NCI-H774 (cell line): ENCODE measurements at places on chromosomes 2 and 18.

DNA sequence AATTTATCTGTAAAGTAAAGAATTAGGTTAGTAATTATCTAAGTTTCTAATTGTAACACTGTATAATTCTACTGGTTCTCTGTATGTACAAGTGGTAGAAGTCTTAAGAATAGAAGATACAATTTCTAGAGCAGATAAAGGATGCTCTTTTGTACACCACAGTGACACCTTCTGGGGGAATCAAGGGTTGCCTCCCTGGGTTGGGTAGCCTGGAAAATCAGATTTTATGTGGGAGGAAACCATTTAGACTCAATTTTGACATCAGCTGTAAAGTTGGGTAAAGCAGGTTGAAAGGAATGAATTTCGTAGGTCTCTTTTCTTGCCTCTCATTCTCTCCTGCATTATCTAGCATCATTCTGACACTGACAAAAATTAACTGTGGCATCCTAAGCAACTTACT lies 354.8 kb downstream of the DCC start:
- no peak for DNase-seq

DNA sequence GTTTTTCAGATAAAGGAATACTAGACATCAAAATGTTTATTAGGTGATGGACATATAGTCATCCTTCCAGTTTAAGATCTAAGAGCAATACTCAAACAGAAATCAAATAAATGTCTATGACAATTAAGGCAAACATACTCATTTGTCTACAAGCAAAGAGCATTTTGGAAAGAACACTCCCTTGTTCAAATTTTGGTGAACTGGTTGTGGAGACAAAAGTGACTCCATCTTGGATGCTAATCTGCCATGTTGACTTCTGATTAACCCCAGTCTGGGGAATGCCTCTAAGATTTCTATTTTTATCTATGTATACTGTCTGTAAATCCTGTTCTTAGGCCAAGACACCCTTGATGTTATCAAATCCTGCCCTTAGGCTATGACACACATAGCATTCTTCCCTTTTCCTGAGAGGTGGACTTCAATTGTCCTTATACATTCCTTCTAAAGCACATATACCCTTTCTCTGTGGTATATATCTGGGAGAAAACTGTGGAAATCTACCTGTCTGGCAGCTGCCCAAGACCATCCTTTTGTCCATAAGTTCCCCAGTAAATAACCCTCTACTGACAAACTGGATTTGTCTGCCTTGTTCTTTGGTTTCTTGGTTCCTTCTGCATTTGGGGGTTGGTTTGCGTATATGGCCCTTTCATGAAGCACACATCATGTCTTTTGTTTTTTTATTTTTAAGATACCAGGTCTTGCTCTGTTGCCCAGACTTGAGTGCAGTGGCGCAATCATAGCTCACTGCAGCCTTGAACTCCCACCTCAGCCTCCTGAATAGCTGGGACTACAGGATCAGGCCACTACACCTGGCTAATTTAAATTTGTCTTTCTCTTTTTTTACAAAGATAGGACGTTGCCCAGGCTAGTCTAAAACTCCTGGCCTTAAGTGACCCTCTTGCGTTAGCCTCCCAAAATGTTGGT lies 12.5 kb upstream of the PLEKHM3 start:
- no peak for DNase-seq

DNA sequence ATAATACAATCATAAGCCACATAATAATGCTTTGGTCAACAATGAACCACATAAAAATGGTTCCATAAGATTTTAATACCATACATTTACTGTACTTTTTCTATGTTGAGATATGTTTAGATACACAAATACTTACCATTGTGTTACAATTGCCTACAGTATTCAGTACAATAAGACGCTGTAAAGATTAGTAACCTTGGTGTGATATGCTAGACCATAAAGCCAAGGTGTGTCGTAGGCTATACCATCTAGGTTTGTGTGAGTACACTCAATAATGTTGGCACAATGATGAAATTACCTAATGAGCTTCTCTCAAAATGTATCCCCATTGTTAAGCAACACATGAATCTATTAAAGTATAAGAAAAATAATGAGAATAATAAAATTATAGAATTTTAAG lies 662.3 kb downstream of the SATB2 start:
- no peak for DNase-seq

GRCh38 chr2:59903994-59904544 lies 649.4 kb downstream of the BCL11A start:
- DNase-seq: no peak

DNA sequence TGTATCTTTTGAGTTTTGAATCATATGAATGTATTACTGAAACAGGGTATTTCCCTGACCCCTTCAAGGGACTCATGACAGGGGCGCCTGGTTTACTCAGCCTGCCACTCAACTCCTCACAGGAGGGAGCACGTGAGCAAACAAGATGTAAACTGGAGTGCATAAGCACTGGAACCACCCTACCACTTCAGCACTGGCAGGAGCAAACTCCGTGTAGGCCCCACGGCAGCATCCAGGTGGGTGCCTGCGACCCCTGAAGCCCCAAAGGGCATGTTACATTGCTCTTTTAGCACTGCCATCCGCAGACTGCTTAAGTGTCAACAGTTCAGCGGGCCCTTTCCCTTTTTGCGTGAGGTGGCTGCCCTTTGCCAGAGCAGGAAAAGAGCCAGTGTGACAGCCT lies 8.2 kb upstream of the DAPL1 start:
- no peak for DNase-seq

GRCh38 chr2:106057206-106057605 lies 136.9 kb downstream of the UXS1 start:
- no peak for DNase-seq

DNA sequence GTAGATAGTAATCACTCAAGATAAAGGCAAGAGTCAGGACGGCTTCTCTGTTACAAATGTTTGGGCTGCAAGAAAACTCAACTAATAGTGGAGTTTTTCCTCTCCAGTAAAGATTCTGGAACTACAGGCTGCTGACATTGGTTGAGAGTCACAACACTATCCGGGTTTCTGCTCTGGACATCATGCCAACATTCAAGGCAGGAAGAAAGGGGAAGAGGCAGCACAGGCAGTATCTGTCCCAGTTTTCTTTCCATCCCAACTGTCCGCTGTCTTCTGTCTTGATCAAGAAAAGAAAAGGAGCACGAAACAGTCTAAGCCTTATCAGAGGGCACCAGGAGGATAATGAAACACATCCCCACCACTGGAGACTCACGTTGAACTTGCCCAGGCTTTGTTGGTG lies 132.1 kb downstream of the MAIP1 start:
- no peak for DNase-seq

DNA sequence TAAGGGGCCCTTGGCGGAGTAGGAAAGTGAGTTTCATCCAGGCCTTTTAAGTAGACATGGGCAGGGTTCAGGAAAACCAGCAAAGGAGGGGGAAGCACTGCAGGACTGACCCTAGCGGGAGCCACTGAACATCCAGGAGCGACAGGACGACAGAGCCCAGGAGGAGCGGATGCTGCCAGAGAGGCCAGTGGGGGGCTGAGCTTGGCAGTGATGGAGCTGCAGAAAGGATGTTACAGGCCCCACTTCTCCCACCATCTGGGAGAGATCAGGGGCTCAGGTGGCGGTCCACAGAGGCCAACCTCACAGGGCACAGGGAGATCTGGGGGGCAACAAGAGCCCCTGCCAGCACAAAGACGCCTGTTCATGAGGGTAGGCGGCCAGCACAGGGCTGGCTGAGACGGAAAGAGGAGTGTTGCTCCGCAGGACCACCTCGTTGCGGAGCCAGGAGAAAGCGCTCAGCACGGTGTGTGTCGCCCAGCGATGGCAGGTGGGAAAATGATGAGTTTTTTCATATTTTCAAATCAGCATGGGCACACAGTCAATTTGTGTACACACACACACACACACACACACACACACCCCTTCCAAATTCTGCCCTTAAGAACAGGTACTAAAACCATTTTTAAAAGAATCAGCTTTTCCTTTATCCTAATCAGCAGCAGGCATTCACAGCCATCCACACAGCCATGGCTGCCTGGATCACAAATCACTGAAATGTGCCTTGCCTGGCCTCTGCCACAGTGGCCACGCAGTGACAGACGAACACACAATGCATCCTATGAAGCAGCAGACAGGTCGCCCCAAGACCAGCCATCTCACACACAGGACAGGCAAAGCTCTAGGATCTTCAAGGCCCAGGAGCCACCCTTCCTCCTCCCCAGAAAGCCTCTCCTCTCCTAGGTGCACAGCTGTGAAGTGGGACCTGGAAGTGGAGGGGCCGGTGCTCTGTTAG lies 63.2 kb downstream of the NDUFA10 start:
- DNase-seq: no peak

- DNase-seq: no peak
Observed at GRCh38 chr2:148106331-148106730, 85.4 kb downstream of the MBD5 start.

GRCh38 chr2:21543630-21544029 lies 419.9 kb downstream of the TDRD15 start:
- no peak for DNase-seq

DNA sequence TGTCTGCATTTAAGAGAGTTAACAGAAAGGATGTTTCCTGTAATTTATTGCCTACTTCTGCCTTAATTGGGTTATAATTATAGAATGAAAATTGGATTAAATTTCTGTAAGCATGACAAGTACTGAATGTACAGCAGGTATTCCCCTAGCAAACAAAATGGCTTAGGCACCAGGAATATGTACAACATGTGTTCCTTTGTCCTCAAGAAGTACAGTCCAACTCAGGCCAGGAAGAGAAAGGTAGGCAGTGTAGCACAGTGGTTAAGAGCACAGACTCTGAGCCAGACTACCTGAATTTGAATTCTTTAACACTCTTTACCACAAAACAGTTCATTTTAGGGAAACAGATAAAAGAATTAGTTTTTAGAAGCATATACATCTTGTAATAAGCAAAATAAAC lies 43.1 kb downstream of the COX7A2L start:
- DNase-seq: no peak

- peak; percentile 6 for DNase-seq
Observed at GRCh38 chr18:72652990-72653593, 109.0 kb upstream of the CBLN2 start.

DNA sequence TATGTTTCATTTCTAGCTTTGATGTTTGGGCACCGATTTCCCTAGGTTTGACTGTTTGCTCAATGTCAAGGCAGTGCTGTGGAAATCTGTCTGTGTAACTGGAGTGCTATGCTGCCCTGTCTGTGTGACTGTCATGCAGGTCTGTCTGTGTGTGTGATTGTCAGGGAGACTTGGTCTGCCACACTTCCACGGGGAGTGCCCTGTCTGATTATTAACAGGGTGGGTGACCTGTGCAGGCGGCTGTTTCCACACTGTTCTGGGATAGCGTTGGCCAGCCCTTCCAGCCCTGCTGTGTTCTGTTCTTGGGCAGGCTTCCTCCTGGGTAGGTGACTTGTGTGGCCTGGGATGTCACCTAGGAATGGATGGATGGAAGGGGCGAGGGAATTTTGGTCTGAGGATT lies 85.3 kb downstream of the FHOD3 start:
- DNase-seq: no peak

GRCh38 chr2:200587007-200587616 lies 1.3 kb downstream of the AOX1 start:
- no peak for DNase-seq

DNA sequence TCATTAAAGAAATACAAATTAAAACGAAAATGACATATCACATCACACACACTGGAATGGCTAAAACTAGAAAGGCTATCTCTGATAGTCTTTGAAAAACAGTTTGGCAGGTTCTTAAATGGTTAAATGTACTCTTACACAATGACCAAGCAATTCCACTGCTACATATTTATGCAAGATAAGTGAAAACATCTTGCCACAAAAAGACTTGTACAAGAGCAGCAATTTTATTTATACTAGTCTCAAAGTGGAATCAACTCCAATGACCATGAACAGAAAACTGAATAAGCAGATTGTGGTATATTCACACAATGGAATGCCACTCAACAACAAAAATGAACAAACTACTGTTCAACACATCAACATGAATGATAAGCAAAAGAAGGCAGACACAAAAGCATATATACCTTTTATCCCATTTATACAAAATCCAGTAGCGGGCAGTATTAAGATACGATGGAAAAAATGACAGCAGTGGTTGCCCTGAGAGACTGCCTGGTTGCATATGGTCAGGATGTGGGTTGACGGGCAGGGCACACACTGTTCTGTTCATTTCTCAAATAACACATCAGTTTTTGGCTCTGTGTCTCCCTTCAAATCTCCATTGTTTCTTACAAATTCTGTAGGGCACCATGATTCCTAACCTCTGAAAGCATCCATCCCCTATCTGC lies 25.4 kb downstream of the SP100 start:
- DNase-seq: no peak

- no peak for DNase-seq
Observed at GRCh38 chr18:56795381-56795780, 144.2 kb downstream of the WDR7 start.

DNA sequence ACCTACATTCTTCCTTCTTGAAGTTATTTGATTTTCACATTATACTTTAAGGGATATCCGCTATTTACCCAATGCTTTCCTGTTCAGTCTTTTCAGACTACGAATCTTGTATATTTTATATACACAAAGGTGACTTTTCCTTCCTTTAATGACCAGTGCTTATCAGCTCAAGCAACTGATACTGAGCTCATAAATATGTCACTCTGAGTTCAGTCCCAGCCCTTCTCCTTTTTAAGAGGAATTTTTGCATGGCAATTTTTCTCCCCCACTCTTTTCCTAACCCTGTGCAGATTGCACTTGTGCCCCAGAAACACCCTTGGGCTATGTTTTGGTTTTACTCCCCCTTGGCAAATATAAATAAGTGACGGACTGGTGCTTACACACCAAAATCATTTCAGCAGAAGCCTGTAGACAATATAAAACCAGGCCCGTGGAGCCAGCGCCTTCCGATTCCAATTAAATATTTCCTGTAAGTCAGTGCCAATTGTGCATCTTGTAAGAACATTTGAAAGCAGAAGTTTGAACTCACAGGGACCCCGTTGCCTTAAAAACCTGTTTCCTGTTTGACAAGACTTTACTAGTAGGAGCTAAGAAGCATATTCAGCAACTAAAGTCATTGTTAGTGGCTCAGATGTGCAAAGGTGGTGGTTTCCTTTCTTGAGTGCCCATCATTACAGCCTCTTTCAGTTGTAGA lies 66.3 kb upstream of the GATA6 start:
- no peak for DNase-seq

- DNase-seq: no peak
Observed at GRCh38 chr2:45826884-45827635, 175.6 kb downstream of the PRKCE start.

DNA sequence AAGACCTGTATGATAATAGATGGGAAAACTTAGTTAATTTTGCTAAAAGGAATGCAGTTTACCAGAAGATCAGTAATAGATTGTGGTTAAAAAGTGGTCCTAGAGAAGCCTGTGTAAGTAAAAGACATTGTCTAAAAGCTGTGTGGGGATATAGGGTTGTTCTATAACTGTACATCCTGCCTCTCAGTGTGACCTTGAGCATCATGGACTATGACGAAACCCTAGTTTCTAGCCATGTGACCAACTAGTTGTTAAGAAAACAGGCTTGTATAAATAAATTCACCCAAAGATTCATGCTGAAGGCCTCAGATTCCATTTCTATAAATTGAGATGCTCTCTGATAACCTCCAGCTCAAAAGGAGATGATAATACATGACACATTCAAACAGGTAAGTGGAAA lies 160.7 kb downstream of the IKZF2 start:
- no peak for DNase-seq
